ENCODE measurements at places on chromosomes 2 and 18.

- DNase-seq: no peak
Measured at GRCh38 chr2:24080701-24081100, 3.9 kb downstream of the TP53I3 start.

DNA sequence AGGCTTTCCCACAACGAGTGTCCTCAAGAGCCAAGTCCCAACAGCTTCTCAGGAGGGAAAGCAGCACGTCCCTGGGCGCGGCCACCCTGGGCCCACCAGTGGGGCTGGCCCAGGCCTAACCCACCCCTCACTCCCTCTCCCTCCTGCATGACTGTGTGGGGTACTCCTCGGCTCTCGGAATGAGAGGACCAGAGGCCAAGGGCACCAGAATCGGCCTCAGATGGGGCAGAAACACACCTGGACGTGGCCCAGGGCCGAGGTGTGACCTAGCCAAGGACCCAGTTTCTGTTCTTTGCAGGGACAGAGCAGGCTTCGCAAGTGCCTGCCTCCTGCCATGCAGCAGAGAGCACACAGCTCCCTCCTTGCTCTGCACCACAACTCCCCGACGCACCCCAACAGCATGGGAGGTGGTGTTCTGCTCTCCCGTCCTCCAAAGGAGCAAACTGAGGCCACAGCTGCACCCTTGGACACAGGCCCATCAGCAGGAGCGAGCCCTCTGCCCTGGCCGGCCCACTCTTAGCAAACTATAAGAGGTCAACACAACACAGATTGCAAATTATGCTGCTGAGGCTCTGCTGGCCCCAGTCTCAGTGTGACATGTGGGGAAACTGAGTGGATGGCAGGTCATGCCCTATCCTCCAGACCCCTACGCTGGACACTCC is 19.7 kb downstream of the HS6ST1 start:
- no peak for DNase-seq

- no peak for DNase-seq
Measured at GRCh38 chr2:201342923-201343322, 14.2 kb downstream of the FLACC1 start.

GRCh38 chr2:184558713-184559464 is 39.4 kb upstream of the ZNF804A start:
- DNase-seq: no peak

DNA sequence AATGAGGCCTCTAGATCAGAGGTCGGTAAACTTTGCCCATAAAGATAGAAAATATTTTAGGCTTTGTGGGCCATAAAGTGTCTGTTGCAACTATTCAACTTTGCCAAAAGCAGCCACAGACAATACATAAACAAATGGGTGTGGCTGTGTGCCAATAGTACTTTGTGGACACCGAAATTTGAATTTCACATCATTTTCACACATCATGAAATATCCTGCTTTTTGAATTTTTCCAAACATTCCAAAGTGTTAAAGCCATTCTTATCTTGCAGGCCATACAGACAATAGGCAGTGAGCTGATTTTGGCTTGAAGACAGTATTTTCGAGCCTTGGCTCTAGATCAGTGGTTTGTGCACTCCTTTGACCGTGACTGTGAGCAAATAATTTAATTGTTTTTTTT is 51.1 kb upstream of the EPC2 start:
- DNase-seq: no peak

GRCh38 chr2:190970160-190970559 is 43.8 kb downstream of the STAT1 start:
- no peak for DNase-seq

GRCh38 chr2:10329880-10330699 is 27.4 kb downstream of the HPCAL1 start:
- DNase-seq: peak; percentile 31
